ENCODE measurements at places on chromosomes 5 and 9. TPM values are rescaled to one million over a fixed set of nuclear protein-coding genes. Genes with fewer than 3 reads are reported as not detected.

PCDHB12 gene
- 5.2 TPM for total RNA-seq

PRR16 gene
- total RNA-seq: 3.6 TPM

DNM1 gene
- total RNA-seq: 12.5 TPM

PJA2 gene
- total RNA-seq: 103 TPM

CCNJL gene
- 0.32 TPM for total RNA-seq

SPINK13 gene
- 0.48 TPM for total RNA-seq

C5orf46 gene
- total RNA-seq: 5.2 TPM

Data from breast epithelium (tissue), 4 donors.